ENCODE measurements at places on chromosomes 3 and 15.

- no peak for DNase-seq
Observed at GRCh38 chr3:7820969-7821368, 680.7 kb upstream of the LMCD1 start.

GRCh38 chr3:128884992-128885391 is 5.6 kb downstream of the ACAD9 start:
- DNase-seq: no peak

- DNase-seq: no peak
Observed at GRCh38 chr15:64466408-64467141, 6.2 kb downstream of the ZNF609 start.

GRCh38 chr15:34436126-34436955 is 1.3 kb downstream of the GOLGA8A start:
- DNase-seq: peak; percentile 33

GRCh38 chr3:69762768-69763229 is 23.5 kb downstream of the MITF start:
- DNase-seq: no peak

Data from effector memory CD8-positive, alpha-beta T cell (primary cell).